ENCODE measurements at places on chromosomes 13 and 19.

GRCh38 chr13:94309997-94310855, 169.3 kb downstream of the DCT start:
- DNase-seq, result no peak

GRCh38 chr13:28138012-28138755, at the start of gene PAN3:
TSS of gene PAN3 (plus strand) at chr13:28138545. CDS start at chr13:28138658, 113 bp downstream.
- DNase-seq, result peak; percentile 89

- DNase-seq, result no peak
Measured at GRCh38 chr19:2247433-2248101, 1.6 kb upstream of the AMH start.

- DNase-seq, result no peak
Measured at GRCh38 chr19:15235781-15236180, 3.5 kb upstream of the EPHX3 start.

GRCh38 chr19:11881151-11881800, 6.3 kb upstream of the ZNF69 start:
- DNase-seq, result peak; percentile 34

- DNase-seq, result no peak
Measured at GRCh38 chr13:102721800-102722231, 27.0 kb upstream of the METTL21C start.

GRCh38 chr13:54949735-54950134, 1921.1 kb downstream of the OLFM4 start:
- DNase-seq, result no peak

GRCh38 chr13:48708764-48709163, 55.0 kb downstream of the CYSLTR2 start:
- DNase-seq, result no peak

- no peak for DNase-seq
Measured at GRCh38 chr19:51549533-51550324, 18.3 kb upstream of the SIGLEC6 start.

Measured in T follicular helper cell (primary cell).